ENCODE measurements at places on chromosomes 7 and 10.

GRCh38 chr10:131251146-131251541 is 60.4 kb downstream of the TCERG1L start:
- no peak for DNase-seq

- no peak for DNase-seq
Observed at GRCh38 chr10:113108194-113108835, 158.3 kb downstream of the TCF7L2 start.

DNA sequence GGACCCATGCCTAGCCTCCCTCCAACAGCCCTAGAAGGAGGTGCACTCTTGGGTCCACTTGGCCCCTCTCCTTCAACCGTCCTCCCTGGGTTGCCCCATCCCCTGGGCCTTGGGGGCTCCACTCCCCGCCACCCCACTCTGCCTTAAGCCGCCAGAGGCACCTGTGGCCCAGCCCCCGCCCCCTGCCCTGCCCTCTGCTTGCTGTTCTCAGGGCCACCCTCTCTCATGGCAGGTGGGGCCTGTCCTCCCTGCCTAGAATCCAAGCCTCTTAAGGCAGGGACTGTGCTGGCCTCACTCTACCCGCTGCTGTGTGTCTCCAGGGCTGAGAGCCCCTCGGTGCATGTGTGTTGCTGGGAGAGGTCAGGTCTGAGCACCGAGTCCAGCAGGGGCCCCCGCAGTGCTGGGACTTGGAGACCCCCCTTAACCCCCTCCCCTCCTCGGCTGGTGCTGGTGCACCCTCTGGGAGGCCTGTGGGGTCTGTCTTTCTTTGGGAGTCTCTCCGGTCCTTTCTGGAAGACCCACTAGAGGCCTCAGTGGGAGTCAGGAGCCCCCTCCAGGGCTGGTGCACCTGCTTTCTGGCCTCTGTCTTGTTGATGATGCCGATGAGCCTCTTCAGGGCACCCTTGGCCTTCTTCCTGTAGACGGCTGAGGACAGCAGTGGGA is 43.8 kb downstream of the CFAP46 start:
- no peak for DNase-seq

DNA sequence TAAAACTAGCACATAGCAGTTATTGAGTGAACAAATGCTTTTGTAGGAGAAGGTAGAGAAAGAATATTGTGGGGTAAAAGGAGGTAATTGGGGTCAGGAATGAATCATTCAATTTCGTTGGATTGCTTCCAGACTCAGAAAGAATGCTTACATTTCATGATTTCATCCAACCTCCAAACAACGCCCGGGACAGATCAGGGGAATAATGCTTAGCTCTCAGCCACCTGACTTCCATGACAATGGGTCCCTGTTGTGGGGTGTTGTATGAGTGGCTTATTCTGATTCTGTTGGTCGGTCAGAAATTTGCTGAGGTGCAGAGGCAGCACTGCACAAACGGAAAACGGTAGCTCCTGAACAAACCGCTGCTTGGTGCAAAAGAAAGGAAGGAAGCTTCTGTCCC is 24.0 kb upstream of the INPP5F start:
- no peak for DNase-seq

GRCh38 chr10:119755446-119755845 is 29.6 kb downstream of the INPP5F start:
- DNase-seq = no peak

DNA sequence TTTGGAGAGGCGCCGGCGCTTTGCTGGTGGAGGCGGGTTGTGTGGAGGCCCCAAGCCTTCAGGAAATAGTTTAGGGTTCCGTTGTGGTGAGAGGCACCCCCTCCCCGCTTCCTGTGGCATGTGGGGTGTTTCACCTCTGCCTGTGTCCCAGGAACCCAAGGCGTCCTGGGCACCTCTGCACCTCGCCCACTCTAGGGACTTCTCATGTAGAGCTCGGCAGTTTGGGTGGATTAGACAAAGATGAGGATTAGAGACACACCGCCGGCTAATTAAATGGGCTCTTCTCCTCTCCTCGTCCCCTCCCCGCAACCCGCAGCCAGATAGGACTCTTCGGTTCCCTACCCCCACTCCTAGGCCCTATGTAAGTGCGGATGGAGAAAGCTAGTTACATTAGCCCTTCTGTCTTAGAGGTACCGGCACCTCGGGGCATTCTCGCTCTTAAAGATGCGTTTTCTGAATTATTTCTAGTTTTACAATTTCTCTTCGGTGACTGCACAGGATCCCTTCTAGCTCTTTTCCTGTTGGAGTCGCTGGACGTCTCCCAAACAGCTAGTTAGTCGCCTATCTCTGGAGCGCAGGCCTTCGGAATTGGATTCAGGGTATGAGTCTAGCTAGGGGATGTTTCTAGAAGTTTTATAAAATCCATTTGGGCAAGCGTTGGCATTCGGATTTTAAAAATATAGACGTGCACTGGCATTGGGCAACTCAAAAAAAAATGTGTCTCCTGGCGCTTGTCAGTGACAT is 7.8 kb downstream of the PTF1A start:
- DNase-seq = no peak

DNA sequence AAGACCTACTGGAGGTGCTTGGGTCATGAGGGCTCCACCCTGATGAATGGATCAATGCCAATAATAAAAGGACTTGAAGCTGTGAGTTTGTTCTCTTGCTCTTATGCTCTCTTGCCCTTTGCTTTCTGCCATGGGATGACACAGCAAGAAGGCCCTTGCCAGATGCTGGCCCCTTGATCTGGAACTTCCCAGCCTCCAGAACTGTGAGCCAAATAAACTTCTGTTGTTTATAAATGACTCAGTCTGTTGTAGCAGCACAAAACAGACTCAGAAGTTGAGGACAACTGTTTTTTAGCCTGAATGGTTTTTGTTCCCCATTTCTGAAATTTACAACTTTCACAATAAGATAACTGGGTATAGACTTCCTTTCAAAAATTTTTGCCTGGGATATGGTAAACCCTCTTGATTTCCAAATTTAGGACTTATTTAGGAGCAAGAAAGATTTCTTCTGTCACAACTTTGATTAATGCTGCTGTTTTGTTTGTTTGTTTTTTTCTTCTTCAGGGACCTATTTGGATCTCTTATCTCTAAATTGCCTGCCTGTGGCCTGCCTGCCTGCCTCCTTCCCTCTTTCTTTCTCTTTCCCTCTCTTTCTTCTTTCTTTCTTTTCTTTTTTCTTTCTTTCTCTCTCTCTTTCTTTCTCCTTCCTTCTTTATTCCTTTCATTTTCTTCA is 12.1 kb downstream of the ENTPD1 start:
- no peak for DNase-seq

- DNase-seq = no peak
Observed at GRCh38 chr7:30005464-30005863, 15.9 kb upstream of the SCRN1 start.
